ENCODE measurements at places on chromosomes 2 and 18. TPM values are rescaled to one million over a fixed set of nuclear protein-coding genes. Genes with fewer than 3 reads are reported as not detected.

PCARE gene
- not detected for total RNA-seq

RAB27B gene
- 16.6 TPM for total RNA-seq

GRCh38 chr2:233087713-233088112, 27.6 kb downstream of the INPP5D start:
- DNase-seq, result no peak

DNA sequence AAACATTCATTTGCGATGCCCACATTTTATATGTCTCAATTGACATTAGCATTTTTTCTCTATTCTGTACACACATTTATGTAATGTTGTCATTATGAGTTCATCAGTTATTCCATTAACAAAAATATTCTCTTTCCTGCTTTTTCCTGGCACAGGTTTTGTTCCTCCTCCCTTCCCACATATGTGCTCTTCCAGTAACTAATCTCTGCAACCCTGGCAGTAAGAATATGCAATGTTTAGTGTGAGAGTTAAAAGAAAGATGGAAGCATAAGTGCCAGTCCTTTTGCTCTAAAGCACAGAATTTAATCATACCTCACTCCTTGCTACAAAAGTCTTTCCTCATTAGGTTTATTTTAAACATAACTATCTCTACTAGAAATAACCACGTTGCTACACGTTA, 155.8 kb upstream of the ERBB4 start:
- no peak for DNase-seq

DNA sequence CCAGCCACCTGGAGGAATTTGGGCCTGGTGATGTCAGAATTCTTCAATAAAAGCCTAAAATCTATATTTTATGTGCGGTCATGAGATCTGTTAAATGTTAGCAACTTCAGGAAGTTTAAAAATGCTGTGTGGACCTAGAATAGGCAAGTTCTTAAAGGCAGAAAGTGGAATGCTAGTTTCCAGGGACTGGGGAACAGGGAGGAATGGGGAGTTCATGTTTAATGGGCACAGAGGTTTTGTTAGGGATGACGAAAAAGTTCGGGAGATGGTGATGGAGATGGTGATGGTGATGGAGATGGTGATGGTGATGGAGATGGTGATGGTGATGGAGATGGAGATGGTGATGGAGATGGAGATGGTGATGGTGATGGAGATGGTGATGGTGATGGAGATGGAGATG, 9.2 kb downstream of the TYMS start:
- no peak for DNase-seq

- no peak for DNase-seq
Measured at GRCh38 chr18:36207303-36207702, 20.0 kb downstream of the MOCOS start.

- DNase-seq, result peak; percentile 81
Measured at GRCh38 chr2:111659361-111660333, 224.3 kb downstream of the ANAPC1 start.

GRCh38 chr2:164920430-164920829, 34.9 kb downstream of the SLC38A11 start:
- DNase-seq, result no peak

DNA sequence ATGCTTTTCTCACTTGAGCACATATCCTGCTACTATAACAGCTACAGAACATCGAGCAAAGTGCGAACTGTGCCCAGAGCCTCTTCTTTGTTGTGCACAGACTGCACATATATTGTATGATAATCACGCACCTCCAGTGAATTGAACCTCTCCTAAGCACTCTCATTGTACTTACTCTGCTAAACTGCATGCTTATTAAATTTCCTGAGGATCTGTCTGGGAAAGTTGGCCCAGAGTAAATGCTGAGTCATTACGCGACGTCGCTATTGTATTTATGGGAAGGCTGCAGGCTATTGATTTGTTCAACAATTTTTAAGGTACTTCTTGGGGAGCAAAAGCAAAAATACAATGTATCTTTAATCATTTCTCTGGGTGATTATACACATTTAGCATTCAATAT, 399.6 kb upstream of the DSEL start:
- no peak for DNase-seq

- no peak for DNase-seq
Measured at GRCh38 chr2:225766431-225766830, 366.9 kb downstream of the NYAP2 start.

- DNase-seq, result no peak
Measured at GRCh38 chr2:127551221-127551930, 15.9 kb downstream of the MYO7B start.

DNA sequence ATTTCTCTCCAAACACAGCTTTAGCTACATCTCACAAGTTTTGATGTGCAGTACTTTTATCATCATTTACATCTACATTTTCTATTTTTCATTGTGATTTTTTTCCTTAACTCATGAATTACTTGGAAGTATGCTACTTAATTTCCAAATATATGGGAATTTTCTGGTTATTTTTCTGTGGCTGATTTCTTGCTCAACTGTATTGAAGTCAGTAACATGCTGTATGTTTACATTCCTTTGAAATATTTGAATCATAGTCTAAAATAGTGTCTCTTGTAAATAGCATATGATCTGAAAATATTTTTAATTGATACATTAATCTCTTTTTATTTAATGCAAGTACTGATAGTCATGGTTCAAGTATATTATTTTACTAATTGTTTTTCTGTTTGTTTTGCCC, 26.0 kb upstream of the GALNT5 start:
- no peak for DNase-seq
